ENCODE measurements at places on chromosomes 5 and 9.

DNA sequence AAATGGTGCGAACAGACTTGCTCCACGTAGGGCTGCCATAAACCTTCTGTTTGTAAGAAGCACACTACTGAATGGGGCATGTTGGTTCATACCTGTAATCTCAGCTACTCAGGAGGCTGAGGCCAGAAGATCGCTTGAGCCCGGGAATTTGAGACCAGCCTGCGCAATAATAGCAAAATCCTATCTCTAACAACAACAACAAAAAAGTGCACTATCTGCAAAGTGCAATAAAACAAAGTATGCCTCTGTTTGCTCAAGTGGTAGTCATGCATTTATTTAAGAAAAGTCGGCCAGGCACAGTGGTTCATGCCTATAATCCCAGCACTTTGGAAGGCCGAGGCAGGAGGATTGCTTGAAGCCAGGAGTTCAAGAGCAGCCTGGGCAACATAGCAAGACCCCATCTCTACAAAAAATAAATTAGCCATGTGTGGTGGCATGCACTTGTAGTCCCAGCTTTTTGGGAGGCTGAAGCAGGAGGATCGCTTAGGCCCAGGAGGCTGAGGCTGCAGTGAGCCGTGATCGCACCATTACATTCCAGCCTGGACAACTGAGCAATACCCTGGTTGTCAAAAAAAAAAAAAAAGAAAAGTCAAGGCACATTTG is 5.2 kb downstream of the ATPSCKMT start:
- no peak for DNase-seq

DNA sequence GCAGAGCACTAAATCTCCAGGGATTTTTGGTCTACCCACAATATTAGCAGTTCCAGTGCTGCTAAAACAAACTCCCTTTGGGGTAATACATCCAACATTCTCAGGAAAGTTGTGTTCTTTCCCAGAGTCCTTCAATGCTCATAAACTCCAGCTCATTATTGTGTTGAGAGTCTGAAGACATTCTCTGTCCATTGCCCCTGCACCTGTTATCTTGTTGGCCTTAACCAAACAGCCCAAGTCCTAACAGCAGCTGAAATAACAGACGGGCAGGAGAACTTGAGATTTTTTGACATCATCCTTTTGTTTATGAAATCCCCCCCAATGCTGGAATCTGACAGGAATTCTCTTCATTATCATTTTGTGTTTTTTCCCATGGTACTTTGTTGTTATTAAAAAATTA is 110.8 kb downstream of the PAPPA start:
- DNase-seq: no peak

DNA sequence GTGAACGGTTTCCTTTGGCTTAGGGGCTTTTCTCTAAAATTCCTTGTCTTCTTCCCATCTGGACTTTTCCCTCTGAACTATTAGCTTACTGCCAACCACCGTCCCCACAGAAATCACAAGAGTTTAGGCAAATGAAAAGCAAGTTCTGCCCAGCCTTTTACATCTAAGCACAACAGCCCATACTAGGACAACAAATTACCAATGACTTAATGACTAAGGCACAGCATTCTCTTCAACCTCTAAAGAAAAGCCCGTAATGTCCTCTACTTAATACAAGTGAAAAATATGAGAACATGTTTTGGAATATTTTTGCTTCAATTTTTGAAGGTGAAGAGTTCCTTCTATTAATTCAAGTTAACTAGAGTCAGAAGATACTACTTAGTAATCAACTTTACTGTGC is 1.2 kb downstream of the ZBTB5 start:
- DNase-seq: no peak

GRCh38 chr5:30572279-30572678 is 621.2 kb upstream of the CDH6 start:
- no peak for DNase-seq

DNA sequence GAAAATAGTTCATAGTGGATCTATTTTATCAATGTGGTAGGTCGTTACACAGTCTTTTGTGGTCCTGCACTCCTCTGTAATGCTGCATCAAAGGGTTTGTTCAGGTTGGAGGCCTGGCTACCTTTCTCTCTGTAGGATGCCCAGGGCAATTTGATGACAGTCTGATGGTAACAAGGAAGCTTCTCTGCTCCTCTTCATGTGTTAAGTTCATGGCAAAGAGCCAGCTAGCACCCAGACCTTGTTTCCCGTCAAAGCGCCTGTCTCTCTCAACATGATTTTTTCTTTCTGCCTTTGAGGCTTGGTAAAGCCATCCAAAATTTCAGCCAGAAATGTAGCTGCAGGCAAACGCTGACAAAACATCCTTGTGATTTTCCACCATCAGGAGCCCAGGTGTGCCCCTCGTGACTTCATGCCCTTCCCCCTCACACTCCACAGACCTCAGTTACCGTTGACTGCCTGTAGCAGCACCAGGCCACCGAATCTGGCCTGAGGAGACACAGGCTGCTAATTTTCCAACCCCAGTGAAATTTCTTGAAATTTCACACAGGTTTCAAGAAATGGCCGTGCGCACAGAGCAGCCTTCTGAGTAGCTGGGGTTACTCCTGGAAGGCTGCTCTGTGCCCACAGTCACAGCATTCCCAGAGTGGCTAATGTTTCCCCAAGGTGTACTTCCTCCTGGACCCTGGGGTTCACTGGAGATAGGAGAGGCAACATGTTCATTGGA is 292.7 kb downstream of the CWC27 start:
- DNase-seq: no peak

DNA sequence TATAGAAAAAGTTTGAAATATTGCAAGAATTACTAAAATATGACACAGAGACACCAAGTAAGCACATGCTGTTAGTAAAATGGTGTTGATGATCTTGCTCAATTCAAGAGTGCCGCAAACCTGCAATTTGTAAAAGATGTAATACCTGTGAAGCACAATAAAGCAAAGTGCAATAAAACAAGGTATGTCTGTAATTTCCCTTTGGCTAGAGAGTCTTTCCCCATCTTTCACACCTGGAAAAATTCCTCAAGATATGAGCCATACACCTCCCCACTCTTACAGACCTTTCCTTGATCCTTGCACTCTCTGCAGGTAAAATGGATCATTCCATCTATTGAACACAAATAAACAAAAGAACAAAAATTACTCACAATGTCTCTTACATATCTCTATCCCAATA is 597.8 kb downstream of the EFNA5 start:
- no peak for DNase-seq

DNA sequence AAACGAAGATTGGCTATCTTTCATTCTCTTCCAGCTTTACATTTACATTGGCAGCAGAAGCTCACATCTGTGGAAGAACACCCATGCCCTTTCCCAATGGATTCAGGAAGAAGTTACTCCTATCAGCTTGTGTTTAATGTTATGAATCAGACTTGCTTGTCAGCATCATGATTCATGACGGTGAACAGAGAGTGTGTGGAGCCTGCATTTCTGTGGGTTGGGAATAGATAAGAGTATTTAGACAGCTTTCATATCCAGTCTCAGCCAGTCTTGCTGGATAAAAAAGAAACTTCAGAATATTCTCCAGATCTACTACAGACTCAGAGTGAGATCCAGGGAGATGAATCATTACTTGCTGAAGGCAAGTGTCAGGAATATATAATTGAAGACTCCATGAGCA is 812.9 kb upstream of the ZNF608 start:
- no peak for DNase-seq

DNA sequence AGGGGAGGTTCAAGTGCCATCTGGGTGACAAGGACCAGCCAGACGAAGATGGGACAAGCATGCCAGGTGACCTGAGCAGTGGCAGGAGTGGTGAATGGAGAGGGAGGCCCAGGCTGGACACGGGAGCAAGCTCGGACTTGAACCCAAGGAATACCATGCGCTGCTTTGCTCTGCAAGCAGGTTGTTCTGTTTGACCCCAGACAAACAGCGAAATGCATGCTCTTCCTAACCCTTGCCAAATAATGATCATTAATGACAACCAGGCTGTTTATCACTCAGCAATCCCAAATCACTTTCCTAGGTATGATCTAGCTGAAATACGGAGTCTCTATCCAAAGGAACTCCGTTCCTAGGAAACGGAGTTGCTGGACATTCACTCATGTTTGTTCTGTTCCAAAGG is 77.4 kb downstream of the PTPDC1 start:
- DNase-seq: no peak

- DNase-seq: no peak
Observed at GRCh38 chr5:73278693-73279092, 105.7 kb downstream of the TMEM174 start.

DNA sequence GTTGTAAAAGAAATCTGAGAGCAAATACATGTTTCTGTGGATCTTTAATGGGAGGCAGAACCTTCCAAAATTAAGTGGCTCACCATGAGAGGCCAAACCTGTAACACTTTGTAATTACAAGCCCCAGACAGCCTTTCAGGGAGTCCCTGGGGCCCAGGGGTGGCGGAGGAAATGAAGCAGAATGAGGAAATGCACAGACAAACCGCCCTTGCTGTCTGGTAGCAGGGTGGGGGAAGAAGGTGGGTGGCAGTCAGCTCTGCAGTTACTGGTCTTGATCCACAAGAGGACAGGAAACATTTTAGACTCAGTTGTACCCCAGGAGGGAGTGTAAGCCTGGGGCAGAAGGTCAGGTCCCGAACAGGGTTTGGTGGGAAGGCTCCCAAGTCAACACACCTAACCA is 6.5 kb downstream of the ARL14EPL start:
- DNase-seq: no peak

DNA sequence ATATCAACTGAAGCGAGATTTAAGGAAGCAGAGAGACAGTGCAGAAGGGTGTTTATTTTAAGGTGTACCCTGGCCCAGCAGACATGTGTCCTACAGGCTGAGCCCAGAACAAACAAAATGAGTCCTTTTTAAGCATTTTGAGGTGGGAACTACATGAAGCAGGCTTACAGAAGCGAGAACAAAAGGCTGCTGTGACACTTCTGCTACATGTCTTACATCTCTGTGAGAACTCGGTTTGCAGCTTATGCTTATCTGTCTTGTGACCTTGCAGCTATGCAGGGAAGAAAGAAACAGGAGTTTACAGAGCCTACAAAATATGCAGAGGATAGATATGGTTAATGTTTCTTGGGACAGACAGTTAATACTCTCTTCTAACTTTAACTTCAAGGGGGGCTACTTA is 295.9 kb downstream of the CEMIP2 start:
- DNase-seq: no peak

- no peak for DNase-seq
Observed at GRCh38 chr5:125399885-125400284, 653.4 kb upstream of the ZNF608 start.

DNA sequence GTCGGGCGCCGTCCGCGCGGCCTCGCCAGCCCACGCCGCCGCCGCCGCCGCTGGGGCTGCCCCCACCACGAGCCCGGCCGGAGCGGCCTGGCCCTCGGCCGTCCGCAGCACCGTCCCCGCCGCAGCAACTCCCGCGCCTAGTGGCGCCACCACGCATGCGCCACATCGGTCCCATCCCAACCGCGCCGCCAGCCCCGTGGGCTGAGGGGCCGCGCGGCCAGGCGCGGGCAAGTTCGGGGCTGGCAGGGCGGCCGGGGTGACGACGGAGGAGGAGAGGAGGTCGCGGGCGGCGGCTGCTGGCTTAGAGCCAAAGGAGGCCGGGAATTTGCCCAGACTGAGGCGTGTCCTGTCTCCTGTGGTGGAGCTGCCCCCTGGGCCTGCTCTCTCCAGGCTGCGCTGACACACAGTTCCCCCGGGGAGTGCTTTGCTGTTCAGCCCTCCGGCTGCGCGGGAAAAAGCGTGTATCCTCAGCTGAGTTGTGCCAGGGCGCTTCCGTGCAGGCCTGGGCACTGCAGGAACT is at the start of gene TUSC1:
Gene TUSC1 (minus strand): TSS at position 298 of the 520 bp plus-strand sequence. CDS start 132 bp downstream, at position 166.
- DNase-seq: no peak

DNA sequence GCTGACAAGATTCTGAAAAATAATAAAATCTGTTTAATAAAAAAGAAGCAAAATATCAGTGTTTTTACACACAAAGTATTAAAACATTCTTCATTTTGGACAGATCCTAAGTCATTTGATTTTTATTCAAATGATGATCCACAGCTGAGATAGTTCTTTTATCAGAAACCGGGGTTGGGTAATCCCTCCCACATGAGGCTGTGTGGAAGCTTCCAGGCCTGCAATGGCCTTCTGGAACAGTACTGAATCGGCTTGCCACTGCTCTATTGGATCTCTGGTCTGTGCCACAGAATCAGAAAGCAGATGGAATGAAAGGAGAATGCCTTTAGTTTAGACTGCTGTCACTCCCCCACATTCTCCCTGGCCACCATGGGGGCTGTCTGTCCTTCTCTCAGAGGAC is 6.1 kb upstream of the C5orf58 start:
- DNase-seq: no peak
